Sciatic nerve (tissue), 2 donors: ENCODE measurements at places on chromosomes 4 and X.

GRCh38 chr4:113587156-113587555 is 174.4 kb downstream of the CAMK2D start:
- no peak for DNase-seq

GRCh38 chr4:67874986-67875385 is 8.8 kb downstream of the TMPRSS11D start:
- no peak for DNase-seq

DNA sequence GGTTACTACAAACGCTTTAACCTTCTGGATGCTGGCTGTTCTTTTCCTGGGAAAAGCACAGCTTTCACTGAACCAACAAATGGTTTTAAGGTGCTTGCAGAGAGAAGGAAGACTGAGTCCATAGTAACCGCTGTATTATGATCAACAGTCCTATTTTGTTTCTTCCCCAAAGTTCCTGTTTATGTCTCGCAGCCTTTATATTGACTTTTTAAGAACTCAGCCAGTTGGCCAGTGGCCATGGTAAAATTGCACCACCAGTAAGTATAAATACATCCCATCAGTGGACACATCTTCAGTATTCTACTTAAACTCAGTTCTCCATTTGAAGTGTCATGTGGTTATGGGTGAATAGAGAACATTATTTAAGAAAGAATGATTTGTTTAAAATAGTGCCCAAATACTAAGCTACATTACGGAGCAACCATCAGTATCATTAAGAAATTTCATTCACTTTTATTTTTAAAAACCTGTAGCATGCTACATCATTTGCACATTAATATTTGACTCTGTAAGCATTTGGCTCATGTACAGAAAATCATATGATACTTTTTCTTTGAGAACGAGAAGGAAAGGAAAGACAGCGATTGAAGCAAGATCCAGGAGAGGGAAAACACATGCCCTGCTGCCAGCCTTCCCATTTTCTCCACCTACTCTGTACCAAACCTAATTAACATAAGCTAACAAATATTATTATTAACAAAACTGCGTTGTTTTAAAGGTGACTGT is 287.0 kb downstream of the ARHGAP24 start:
- no peak for DNase-seq

- DNase-seq = peak; percentile 64
These were observed 519.5 kb downstream of the BCOR start for GRCh38 chrX:39577985-39578869.

GRCh38 chr4:121053601-121054143 is 18.7 kb downstream of the NDNF start:
- DNase-seq = no peak
